ENCODE measurements at places on chromosomes 4 and X.

DNA sequence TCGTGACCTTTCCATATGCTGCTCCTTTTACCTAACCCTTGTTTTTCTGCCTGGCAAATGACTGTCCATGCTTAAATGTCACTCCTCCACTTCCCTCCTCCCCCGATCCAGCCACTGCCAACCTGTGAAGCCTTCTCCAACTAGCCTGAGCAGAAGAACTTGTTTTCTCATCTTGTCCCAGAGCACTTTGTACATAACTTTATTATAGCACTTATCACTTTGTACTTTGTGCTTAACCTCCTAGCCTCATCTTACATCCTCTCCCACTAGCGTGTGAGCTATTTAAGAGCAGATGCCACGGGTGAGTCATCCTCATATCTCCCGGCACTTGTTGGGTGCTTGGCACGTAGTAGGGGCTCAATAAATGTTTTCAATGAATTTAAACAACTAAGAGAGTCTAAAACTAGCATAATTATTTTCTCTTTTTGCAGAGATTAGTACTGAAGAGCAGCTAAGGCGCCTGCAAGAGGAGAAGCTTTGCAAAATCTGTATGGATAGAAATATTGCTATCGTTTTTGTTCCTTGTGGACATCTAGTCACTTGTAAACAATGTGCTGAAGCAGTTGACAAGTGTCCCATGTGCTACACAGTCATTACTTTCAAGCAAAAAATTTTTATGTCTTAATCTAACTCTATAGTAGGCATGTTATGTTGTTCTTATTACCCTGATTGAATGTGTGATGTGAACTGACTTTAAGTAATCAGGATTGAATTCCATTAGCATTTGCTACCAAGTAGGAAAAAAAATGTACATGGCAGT lies 46.9 kb downstream of the XIAP start:
- no peak for DNase-seq

GRCh38 chr4:7227008-7227407 lies 34.7 kb downstream of the SORCS2 start:
- DNase-seq, result no peak

DNA sequence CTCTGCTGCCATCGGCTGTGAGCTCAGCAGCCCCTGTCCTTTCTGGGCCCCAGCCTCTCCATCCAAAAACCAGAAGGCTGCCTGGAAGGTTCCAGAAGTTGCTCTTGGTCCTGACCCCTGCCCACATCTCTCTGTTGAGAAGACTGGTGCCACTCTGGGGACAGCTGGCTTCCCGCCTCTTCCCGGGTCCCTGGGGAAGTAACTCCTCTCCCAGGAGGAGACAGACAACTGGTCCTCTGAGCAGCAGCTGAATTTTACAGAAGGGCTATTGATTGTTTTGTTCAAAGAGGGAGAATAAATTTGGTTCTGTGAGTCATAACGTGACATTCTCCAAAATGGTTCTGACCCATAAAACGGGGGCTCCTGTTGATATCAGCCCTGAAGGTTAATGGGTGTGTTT lies 61.2 kb downstream of the TRMT44 start:
- DNase-seq, result no peak

DNA sequence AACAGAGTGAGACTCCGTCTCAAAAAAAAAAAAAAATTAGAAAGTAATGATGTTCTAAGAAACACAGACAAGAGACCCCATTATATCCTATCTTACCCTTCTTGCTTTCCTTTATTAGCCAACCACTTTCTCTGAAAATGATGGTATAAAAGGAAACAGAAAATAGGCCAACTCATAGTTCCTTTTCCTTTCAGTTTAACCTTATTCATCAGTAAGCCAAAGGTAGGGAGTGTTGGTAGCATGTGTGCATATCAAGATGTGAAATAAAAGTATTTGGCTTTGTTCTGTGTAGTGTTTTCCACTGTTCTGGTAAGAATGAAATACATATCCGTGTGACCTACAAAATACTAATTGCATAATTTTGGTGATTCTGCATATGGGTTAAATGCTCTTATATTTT lies 266.6 kb downstream of the ZNF674 start:
- no peak for DNase-seq

DNA sequence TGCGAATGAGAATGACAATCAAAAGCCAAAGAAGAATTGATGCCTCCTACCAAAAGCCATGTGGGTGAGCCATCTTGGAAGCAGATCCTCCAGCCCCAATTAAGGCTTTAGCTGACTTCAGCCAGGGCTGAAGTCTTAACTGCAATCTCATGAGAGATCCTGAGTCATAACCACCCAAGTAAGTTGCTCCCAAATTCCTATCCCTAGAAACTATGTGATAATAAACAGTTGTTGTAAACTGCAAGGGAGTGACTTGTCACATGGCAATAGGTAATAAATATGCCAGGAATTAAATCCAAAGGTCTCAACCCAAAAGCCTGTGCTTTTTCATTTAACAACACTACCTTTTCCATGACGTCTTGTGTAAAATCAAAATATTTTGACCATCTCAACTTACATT lies 154.2 kb upstream of the TBL1X start:
- DNase-seq, result no peak

GRCh38 chrX:45823536-45823935 lies 622.9 kb upstream of the DIPK2B start:
- no peak for DNase-seq

All from stimulated activated CD4-positive, alpha-beta T cell treated with anti-CD3 and anti-CD28 coated beads, Interleukin-15, amount 100 ng/mL, for 48 hours (primary cell).